ENCODE measurements at places on chromosomes 11 and 22.

DNA sequence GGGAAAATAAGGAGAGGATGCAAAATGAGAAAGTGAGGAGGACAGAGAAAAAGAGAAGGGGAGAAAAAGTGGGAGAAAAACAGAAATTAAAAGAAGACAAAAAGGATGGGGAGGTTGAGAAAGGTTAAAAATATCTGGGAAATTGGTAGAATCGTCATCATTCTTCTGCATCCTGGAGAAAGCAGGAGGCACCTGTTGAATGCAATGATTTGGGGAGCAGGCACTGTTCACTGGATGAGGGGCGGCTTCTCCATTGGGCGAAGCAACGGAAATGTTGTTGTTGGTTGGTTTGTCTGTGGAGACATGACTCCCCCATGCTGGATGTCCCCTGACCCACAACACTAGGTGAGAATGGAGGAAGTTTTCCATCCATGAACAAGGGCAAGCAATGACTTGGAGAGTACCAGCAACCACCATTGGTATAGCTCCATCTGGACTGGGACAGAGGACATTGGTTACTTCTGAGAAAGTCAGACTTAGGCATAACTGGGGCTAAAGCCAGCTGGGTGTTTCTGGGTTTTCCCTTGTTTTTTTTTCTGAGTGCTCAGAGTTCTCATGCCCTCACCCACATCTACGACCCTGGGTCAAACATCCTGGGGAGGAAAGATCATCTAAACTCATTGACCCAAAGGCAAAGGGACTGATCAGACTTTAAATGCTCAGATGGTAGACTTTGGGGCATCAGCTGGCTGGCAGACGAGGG is 11.9 kb upstream of the CD44 start:
- no peak for DNase-seq

DNA sequence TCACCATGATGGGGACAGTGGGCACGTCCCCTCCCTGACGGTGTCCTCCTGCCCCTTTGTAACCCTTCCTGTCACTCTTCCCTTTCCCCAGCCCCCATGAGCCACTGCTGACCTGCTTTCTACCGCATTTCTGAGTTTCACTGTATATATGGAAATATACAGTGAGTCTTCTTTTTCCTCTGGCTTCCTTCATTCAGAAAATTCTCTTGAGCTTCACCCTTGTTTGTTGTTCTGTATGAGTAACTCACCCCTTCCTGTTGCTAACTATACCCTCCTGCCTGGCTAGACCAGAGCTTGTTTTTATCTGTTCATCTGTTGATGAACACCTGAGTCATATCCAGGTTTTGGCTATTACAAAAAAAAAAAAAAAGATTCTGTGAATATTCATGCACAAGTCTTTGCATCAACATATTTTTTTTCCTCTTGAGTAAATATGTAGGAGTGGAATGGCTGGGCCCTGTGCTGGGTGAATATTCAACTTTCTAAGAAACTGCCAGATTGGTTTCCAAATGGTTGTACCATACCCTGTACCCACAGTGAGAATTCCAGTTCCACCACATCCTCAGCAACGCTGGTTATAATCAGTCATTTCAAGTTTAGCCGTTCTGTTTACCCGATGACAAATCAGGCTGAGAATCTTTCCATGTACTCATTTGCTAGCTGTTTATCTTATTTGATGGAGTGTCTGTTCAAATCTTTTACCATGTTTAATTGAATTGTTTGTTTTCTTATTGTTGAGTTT is 62.0 kb downstream of the IGF2 start:
- peak; percentile 77 for DNase-seq

- no peak for DNase-seq
Measured at GRCh38 chr11:71284525-71285092, 32.2 kb upstream of the SHANK2 start.

DNA sequence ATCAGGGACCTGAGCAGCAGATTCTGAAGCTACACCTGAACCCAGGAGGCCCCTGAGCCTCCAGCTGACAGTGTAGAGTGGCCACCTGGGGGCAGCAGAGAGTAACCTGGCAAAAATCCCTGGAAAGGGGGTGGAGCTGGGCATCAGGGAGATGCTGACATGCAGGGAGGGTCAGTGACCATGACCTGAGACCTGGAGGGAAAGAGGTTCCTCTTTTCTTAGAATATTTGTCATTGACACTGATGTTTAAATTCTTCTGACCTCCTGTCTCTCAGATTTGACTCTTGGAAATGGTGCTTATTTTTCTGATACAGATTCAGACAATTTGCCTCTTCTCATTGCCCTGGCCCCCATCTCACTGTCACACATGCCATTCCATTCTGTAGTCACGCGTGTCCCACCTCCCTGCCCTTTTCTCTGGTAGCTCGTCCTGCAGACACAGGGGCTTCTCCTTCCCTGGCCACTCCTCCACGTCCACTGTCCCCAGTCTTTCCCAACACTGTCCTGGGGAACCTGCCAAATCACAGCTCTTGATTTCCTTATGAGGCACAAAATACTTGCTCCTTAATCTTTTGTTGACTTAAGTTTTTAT is 117.2 kb upstream of the IGLL5 start:
- DNase-seq, result peak; percentile 22

- no peak for DNase-seq
Measured at GRCh38 chr11:134615041-134615615, 203.1 kb upstream of the B3GAT1 start.

- no peak for DNase-seq
Measured at GRCh38 chr11:121552154-121552553, 99.4 kb upstream of the SORL1-AS1 start.

DNA sequence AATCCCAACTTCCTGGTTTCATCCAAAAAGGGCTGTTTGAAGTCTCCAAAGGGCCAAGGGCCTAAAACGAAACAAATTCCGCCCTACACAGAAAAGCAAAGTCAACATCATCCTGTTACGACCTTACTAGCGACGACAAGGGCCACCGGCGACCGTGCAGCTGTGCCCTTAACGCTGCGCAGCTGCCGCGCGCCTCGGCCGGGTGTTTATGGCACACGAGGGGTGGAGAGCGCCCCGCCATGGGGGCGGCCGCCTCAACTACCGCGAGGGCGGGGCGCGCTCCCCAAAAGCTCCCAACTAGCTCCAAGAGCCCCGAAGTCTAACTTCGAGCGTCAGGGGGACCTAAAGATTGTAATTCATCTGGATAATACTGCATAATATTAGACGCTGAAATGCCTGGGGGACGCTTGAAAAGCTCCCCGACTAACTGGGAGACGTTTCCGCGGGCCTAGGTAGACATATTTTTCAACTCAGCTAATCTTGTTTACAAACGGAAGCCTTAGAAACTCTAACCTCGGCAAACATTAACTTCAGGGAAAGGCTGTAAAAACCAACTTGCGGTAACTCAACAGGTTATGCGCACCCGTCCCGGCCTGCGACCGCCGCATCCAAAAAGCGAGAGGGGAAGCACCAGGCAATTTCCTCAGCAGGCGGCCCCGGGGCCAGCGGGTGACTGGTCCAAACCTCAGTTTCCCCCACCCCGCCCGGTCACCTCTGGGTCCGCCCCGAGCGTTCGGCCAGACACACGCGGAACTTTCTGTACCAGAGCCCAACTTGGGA is 694 bp downstream of the TMEM123 start:
- DNase-seq, result peak; percentile 43

DNA sequence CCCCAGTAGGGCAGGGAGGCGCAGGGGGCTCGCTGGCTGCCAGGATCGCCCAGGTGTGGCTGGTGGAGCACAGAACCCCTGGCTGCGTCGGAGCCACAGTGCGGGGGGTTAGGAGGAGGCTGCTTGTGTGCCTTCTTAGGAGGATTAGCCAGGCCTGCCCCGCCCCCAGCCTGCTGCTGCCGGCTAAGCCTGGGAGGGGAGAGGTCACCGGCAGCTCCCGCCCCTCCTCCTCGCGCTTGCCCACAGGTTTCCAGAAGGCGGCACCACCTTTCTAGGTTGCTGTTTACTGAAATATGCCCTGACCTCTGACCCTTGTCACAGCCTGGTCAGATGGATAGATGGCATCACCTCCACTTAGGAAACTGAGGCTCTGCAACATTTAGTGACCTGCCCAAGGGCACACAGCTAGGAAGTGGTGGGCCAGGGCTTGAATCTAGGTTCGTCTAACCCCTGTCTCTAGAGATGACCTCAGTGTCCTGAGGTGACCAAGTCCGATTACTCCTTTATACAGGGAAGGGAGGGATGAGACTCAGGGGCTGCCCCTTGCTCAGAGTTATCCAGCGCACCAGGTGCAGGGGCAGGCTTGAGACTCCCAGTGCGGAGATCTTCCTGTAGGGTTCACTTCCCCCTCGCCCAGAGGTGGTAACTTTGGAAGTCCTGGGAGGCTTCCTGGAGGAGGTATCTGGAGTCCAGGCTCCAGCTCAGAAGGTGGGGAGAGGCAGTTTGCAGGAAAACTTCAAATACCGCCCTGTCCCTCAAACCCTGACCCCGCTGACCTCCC is 44.0 kb downstream of the MYO7A start:
- DNase-seq, result no peak

DNA sequence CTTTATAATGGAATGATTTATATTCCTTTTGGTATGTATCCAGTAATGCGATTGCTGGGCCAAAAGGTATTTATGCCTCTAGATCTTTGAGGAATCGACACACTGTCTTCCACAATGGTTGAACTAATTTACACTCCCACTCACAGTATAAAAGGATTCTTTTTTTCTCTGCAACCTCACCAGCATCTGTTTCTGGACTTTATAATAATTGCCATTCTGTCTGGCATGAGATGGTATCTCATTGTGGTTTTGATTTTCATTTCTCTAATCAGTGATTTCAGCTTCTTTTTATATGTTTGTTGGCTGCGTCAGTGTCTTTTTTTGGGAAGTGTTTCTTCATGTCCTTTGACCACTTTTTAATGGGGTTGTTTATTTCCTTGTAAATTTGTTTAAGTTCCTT is 679.3 kb downstream of the JRKL start:
- no peak for DNase-seq

GRCh38 chr11:67062526-67063373 is 6.1 kb downstream of the RHOD start:
- DNase-seq, result no peak

DNA sequence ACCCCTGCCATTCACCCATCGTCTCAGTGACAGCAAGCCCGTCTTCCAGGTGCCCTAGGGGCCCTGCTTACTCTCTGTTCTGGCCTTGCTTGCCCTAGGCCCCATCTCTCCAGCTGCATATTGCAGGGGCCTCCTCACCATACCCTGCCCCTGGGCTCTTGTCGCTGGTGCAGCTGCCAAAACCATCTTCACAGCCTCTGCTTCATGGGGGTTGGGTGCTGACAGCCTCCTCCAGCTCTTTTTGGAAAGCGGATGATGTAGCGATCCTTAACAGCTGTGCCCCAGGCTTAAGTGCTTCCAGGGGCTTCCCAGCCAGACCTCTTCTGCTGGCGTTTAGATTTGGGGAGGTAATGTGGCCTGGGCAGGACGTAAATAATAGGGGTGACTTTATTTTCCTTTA is 61.2 kb upstream of the SUSD2 start:
- no peak for DNase-seq

DNA sequence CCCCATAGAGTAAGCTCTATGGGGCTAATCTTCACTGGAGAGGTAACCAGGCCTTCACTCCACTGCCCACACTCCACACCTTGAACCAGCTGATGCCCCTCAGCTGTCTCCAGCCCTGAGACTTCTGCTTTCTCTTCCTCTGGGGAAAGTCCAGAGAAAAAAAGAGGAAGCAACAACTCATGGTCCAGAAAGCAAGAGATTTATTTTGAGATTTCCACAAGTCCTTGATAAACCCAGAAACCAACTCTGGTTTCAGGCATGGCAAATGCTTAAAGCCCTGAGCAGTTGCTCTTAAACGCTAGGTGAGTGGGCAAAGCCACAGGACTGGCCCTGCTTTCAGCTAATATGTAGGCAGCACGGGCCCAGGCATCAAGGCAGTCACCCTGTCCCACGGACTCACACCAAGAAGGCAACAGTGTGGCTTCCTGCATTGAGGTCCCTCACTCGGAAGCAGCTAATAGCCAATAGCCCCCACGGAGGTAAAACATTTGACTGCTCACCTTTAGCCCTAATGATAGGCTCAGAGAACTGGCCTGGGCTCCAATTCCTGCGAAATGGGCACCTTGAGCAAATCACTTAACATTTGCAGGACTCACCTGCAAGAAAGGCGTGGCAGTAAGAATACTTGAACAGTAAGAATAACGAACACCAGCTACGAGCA is 4.3 kb downstream of the CYB561A3 start:
- no peak for DNase-seq

DNA sequence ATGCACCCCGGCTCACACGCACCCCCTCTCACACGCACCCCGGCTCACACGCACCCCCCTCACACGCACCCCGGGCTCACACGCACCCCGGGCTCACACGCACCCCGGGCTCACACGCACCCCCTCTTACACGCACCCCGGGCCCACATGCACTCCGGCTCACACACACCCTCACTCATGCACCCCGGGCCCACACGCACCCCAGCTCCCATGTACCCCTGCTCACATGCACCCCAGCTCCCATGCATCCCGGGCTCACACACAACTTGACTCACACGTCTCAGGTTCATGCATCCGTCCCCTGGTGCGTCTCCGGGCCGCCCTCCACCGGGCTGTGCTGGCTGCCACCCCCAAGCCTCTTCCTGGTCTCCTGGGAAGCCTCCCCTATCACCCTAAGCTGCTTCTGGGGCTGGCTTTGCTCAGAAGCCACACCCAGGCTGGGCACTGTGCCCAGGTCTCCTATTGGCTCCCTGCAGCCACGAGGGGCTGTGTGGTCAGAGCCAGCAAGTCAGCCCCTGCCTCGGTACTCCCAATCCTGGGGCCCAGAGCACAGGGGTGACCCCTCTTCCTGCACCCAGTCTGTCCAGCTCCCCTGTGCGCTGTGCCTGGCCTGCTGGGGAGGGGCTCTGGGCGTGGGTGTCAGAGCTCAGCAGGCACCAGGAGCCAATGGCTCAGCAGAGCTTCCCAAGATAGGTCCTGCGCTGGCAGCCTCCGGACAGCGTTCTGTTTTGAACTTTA is 16.9 kb downstream of the TSPAN4 start:
- DNase-seq, result peak; percentile 98

DNA sequence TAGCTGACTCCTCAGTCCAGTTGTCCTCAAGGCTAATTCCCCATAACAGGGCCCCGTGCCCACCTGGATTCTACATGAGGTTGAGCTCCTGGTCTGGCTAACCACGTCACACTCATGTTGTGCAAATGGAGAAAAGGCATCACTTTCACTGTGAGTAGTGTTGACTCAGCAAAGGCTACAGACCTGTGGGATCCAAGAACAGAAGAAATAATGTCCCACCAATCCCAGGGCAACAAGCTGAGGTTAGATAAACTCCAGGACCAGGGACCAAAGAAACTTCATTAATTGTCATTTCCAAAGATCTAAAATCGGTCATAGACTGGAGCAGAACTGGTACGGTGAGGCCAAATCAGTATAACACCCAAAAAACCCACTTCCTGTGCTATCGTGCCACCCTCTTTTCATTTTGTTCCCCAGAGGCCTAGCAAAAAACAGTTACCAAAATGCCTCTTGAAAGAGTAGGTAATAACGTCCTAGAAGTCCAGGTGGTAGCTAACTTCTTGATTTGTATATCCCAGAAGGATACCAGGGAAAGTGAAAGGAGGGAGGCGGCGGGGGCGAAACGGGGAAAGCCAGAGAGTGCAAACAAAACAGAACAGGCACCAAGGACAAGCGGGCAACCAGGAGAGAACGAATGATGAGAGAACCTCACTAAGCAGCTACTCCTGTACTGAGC is 1.4 kb downstream of the PCSK7 start:
- DNase-seq, result no peak

- DNase-seq, result no peak
Measured at GRCh38 chr11:64805481-64805880, 2.5 kb upstream of the MAP4K2 start.

Data from hepatic stellate cell (primary cell).